ENCODE measurements at places on chromosomes 2 and 18.

GRCh38 chr2:204881655-204882054 lies 336.4 kb downstream of the PARD3B start:
- no peak for DNase-seq

DNA sequence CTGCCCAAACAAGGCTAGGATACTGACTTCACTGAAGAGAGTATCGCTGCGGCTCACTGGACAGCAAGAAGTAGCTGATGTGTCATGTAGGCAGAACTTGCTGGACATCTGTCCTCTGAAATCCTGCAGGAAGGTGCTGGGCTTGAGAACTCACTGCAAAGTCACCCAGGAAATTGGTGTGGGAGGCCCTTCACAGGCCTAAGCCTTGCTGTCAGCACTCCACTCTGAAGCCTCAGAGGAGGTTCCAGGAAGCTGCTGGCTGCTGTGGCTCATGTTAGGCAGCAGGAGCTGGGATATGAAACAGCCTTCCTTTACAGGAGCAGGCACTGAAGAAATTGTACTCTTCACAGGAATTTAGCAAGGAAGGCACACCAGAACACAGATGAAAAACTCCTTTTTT lies 88.3 kb upstream of the CCDC68 start:
- no peak for DNase-seq

DNA sequence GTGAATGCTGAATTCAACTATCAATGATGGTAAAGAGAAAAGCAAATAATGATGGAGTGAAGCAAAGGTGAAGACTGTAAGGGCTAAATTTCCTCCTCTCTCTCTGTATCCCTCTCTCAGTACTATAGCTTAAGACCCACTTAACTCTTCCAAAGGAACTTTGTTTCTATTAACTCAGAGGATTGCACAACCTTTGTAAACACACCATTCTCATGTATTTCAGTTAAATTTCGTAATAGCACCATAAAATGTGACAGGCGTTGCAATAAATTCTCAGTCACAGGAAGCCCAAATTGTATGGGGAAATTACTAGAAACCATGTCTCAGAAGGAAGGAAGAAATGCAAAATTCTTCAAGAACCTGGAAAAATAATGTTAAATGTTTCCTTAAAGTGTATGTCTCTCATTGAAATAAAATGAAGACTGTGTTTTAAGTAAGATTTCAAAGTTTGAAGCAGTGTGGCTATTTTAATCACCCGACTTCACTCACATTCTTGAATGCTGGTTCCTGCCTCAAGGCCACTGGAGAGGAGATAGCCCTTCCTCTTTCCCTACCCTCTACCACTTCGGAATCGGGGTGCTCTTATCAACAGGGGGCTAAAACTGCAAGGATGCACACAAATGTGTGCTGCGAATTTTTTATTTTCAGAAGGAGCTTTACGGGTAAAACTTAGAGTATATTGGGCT lies 112.1 kb downstream of the FTCDNL1 start:
- no peak for DNase-seq

GRCh38 chr2:182496596-182496995 lies 69.8 kb upstream of the PDE1A start:
- DNase-seq, result no peak

DNA sequence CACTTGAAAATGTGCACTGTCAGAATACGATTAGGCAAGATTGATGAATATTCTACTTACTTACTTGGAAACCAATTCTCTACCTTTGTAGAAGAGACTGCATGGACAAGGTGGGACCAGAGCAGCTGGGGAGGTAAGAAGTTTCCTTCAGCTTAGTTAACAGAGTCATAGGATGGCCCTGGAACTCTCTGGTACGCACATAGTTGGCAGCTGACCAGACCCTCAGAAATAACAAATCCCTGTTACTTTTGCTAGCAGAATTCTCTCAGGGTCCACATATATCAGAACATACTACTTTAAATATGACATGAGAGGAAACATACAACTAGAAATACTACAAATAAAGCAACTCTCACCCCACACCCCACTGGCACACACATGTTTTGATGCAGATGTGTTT lies 24.8 kb upstream of the STAT1 start:
- no peak for DNase-seq

GRCh38 chr18:49344096-49344495 lies 116.3 kb downstream of the DYM start:
- no peak for DNase-seq

- DNase-seq, result no peak
Observed at GRCh38 chr18:35939138-35939537, 33.3 kb upstream of the RMP24 start.

DNA sequence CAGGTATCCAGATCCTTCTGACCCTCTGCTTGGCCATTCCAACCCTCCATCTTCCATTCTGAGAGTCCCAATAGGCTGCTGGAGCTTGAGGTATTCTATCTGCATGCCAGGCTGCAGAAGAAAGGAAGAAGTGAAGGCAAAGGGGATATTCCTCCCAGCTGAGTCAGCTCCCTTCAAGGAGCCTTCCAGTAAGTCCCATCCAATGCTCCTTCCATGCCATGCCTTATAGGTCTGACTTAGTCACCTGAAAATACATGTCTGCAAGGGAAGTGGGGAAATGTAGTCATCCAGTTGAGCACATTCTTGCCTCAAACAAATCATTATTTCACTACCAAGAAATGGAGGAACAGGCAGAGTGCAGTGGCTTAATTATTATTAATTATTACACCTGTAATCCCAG lies 464.6 kb downstream of the CNTNAP5 start:
- no peak for DNase-seq

DNA sequence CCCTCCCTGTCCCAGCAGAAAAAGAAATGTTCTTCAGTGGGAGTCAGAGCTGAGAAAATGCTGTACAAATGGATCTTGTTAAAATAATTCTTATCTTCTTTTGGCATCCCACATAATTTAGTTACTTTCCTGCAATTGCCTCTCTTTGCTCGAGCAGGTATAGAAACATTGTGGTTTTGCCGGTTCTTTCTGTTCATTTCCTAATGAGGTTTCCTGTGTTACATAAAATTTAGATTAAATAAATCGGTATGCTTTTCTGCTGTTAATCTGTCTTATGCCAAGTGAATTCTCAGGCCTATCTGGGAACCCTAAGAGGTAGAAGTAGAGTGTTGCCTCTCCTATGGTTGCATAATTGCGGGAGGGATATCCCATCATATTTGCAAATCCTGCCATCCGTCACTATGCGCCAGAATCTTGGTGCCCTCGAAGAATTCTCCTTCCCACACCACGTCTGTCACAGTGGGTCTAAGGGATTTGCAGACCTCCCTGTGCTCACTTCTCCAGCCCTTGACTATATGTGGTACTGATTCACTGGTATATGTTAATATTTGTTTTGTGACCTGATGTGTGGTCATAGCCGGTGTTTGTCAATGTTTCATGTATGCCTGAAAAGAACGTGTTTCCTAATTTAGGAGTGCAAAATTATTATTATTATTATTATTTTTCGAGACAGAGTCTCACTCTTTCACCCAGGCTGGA lies 12.2 kb upstream of the HDAC4 start:
- DNase-seq, result no peak

DNA sequence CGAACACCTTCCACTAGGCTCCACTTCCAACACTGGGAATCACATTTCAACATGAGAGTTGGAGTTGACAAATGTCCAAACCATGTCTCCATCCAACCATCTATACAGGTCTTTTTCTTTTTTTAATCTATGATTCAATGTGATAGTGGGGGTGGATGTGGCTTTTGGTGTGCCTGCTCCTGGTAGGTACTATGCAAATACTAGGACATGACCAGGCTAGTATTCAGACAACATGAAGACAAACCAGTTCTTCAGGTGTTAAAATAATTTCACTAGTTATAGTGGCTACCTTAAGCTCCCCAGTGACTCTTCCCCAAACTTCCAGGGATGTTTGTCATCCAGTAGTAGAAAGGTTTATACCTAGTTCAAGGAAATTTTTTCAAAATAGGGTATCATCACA lies 387.5 kb downstream of the CDH2 start:
- DNase-seq, result no peak

- DNase-seq, result no peak
Observed at GRCh38 chr2:232698556-232699091, 1.5 kb downstream of the GIGYF2 start.

DNA sequence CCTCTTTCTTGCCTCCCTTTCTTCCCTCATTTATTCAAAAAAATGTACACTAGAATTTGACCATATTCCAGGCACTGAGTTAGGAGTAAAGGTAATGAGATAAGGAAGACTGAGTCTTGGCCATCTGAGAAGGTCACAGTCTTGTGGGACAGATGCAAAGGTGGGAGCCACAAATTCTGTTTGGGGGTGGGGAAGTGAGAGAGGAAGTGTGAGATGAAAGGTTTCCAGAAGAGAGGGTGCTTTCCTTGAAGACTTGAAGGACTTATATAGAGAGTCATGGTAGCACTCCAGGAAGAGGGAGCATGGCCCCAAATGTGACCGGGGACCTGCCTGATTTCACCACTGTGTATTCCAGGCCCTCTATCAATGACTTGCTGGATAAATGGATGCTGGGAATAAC lies 320.6 kb downstream of the LPIN1 start:
- DNase-seq, result no peak

- DNase-seq, result no peak
Observed at GRCh38 chr2:240646900-240647502, 21.7 kb downstream of the GPR35 start.

DNA sequence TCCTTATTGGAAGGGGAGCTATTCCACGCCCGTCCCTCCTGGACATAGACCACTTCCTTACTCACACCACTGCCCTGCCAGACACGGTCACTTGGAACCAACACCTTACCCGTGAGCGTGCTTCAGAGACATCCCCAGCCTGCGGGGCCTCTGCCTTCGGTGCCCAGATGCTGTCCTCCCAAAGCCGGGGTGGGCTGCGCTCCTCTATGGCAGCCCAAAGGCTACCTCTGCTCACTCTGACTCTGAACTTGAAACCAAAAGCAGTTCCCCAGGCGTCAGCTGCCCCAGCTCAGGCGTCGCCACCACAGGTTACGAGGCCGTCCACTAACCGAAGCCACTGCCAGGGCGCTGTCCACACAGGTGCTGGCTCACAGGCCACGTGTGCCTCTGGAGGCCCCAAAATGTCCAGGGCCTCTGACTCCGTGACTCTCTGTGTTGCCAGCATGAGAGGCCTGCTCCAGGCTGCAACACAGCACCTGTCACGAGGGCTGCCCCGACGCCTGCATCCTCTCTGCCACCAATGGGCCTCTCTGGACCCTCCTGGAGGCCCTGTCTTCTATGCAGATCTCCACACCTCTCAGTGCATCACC lies 23.8 kb downstream of the HDAC4 start:
- DNase-seq, result no peak

DNA sequence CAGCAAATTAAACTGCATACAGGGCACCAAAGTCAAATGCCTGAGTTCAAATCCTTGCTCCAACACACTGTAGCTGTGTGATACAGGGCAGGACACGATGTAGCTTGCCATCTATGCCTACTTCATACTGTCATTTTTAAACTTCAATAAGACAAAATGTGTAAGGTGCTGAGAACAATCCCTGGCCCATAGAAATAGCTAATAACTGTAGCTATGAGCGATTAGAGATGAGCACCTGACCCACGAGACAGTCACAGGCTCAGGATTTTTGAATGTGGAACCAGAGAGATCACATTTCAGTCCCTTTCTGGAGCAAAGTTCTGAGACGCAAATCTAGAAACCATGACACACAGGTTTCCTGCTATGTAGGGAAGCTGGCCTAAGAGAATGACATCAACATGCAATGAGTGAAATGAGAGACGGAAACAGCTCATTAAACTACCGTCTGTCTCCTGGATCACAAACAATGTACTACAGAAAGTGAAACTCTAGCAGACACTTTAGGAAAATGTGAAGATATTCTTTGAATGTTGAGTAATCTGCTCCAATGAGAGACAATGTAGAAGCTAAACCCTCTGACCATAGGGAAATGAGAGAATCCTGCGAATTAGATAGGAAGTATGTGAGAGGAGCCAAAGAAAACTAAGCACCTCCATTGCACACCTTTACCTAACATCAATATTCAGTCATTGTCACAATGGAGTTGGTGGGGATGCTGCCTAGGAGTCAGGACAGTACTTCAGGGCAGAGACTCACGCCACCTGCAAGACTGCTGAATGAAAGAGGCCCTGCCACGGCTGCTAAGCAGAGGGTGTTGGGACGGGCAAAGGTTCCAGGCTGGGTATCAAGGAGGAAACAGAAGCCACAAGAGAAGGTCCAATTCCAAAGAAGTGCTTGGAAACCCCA lies 25.5 kb downstream of the B4GALT6 start:
- DNase-seq, result no peak

- peak; percentile 83 for DNase-seq
Observed at GRCh38 chr2:227817850-227818674, 4.4 kb downstream of the CCL20 start.

DNA sequence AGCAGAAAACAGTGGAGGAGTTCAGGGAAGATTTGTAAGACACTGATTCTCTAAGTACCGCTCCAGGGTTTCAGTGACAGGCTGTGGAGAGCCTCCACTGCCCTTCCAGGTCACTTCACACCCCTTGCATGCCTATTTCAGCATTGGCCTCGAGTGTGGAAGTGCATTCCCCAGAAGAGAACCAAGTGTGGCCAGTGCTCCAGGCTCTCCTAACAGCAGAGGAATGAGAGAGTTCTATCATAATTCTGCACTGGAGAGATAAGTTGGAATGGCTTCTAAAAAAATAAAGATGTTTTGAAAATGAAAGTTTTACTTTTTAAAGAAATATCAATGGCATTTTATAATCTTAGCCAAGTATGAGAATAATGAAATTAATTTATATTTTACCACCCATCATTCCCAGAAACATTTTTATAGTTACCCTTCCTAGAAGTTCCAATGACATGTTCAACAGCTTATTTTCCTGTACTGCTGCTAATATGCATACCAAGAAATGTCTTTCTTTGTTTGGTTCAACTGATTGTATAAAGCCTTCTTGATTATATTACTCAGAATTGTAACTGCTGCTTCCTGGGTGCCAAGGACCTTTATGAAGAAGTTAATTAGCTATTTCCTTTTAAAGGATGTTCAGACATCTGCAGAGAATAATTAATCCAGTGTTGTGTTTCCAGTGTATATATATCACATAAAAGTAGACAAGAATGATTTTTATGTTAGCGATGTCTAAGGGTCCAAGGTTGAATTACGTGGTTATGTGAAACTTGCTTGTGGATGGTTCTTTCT lies 61.0 kb upstream of the SERPINE2 start:
- no peak for DNase-seq
